ENCODE measurements at places on chromosomes 2 and 18. TPM values are rescaled to one million over a fixed set of nuclear protein-coding genes. Genes with fewer than 3 reads are reported as not detected.

The AKAIN1 gene
- total RNA-seq = not detected

DNA sequence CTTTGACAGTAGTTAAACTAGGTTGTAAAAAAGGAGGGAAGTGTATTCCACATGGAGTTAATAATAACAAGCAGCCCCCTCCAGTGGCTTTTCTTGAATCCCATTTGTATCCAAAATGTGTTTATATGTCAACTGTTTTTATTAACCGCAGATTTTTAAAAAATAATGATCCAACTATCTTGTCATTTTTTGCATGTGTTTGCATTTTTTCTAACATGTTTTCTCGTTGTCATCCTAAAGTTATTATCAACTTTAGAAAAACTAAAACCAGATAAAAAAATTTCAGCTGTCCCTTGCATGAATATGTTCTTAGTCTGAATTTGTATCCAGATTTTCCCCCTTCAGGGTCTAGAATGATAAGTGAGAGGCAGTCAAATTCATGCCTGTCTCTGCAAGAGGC is 1063.3 kb downstream of the BCL11A start:
- DNase-seq = no peak

DNA sequence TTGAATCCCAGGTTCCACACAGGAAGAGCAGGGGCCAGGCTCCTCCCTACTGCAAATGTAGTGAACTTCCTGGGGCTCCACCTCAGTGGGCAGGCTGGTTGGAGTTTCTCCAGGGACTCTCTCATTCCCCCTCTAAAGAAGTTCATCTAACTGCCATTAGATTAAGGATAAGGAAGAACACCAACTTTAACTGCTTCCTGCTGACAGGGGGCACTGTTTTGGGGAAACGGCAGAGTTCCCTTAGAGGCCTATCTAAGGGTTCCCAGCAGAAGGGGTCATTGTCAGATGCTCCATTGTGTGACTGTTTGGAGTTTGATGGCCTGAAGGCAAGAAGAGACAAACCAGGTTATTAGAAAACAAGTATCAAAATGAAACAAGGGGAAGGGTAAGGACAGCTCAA is 2159.7 kb upstream of the PIK3C3 start:
- DNase-seq = no peak

DNA sequence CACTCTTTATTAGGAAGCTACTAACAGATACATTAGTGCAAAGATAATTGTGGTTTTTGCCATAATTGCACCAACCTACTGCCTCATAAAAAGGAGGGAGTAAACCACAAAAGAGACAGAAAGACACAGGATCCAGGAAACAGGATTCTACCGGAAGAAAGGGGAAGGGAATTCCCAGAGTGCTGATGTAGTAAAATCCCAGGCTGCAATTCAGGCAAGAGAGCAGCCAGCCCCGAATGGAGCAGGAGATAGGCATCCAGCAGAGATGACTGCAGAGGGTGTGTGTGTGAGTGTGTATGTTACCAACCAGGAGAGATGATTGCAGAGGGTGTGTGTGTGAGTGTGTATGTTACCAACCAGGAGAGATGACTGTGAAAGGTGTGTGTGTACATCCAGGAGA is 84.4 kb downstream of the KCNS3 start:
- no peak for DNase-seq

DNA sequence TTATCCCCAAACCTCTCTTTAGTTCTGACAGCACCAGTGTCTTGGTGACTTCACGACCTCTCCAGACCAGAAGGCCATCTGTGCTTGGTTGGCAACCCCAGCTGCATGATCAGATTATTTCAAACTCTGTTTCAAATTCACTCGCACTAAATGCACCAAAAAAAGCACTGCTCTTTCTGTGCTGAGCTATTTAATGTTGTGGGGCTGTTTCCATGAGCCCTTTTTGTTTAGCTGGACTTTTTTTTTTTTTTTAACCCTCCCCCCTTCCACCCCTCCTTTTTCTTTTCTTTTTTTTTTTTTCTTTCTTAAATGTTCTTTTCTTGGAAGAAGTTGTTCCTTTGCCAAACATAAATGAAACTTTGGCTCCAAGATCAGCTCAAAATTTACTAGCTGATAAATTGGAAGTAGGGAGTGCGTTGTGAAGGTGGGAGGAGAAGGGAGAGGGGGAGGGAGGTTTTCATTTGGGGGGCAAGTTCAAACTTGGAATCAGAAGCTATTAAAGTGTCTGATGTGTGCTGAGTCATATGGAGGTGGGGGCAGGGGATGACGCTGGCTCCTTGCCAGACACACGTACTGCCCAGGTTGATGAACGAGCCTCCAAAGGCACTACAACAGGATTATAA is 543.0 kb upstream of the TNP1 start:
- peak; percentile 46 for DNase-seq

DNA sequence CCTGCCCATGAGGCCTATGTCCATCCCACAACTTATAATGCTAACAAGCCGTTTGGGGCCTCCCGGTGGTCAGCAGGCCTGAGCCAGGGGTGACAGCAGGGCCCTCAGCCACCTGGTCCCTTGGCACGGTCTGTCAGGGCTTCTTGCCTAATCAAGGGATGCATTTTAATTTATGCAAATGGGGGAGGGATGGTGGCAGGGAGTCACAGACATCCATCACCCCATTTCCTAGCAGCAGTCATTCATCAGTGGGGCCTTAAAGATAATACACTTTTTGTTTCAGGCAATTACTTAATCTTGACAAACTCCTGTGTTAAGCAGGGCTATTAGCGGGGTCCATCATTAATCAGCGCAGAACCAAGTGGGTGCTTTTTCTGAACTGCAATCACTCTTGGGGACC is 174.5 kb downstream of the GLI2 start:
- DNase-seq = no peak

- DNase-seq = no peak
Observed at GRCh38 chr18:56516789-56517188, 121.6 kb downstream of the TXNL1 start.

GRCh38 chr2:25977768-25978167 is 4.5 kb downstream of the KIF3C start:
- no peak for DNase-seq

DNA sequence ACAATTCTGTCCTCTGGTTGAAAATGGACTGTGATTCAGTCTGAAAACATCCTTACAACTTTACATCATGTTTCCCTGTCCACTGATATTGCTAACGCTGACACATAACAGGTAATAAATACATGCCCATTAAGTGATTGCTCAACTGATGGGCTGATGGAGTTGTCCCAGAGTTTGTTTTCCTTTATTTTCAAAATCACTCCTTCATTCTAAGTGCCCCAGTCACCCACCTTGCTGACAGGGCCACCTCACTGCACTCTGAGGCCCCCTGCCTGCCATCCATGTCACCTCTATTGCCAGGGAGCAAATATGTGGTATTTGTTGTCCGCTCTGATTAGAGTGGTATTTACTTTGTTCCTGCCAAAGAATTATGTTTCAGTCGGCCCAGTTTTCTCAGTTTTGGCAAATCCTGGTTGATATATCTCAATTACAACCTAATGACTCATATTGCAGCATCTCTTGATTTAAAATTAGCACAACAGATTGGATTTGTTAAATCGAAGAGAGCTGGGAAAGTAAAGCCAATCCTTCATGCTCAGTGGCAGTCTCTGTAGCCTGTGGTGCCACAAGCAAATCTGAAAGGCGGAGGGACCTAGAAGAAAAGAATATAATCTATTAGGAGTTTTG is 105.1 kb downstream of the RDH14 start:
- DNase-seq = no peak

DNA sequence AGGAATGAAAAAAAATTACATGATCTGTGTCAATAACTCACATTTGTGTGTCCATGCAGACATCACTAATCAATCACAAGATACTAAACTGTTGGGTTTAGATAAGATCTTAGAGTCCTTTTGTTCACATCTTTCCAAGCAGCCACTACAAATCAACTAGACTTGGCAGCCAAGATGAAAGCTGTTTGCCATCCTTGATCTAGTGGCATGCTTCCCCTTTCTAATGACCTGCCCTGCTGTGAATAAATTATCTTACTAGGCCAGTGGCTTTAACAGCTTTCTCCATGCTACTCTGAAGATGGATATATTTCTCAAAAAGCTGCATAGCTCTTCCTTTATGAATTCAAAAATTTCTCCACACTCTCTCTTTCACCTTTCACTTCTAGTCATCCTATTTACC is 1338.0 kb upstream of the ACVR2A start:
- no peak for DNase-seq

DNA sequence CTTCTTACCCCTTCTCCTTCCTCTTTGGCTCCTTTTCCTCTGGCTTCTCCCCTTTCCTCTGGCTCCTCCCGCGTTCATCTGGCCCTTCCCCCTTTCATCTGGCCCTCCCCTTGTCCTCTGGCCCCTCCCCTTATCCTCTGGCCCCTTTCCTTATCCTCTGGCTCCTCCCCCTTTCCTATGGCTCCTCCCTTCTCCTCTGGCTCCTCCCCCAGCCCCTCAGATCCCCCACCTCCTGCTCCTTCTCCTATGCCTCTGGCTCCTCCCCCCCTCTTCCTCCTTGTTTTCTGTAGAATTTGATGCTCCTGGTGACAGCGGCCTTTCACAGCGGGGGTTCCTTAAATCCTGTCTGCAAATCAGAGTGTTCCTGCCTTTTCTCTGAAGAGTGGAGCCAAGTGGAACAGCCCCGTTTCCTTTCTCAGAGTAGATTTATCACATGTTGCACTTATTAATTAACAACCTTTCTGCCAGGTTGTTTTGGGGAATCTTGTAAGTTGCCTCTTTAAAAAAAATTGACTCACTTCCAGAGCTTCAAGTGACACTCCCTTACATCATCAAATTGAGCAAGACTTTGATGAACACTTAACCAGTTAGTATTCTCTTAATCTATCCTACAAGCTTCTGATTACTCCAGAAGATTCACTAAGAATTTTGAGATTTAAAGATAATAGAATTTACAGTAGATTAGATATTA is 27.9 kb downstream of the FABP1 start:
- DNase-seq = no peak

GRCh38 chr18:48191494-48191893 is 217.7 kb downstream of the ZBTB7C start:
- no peak for DNase-seq

GRCh38 chr18:3094338-3094684 is 81.4 kb upstream of the LPIN2 start:
- DNase-seq = no peak

DNA sequence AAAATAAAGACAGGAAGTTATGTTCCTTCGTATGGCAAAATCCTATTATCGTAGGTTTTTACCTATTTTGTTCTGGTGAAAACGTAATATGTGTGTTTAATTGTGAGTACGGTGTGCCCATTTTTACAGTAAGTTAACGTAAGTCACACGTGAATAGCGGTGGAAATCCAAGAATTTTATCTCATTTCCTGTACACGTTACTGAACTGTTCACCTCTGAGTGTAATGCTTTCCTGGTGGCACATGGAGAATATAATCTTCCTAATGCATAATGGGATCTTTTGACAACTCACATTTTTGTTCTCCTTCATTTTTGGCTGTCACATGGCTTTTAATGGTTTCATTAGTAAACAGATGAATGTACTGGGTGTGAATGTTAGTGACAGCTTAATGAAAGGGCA is 28.2 kb downstream of the BCL2L11 start:
- DNase-seq = no peak

Measured in omental fat pad (tissue), 4 donors.